Pancreas (tissue), 10 donors: ENCODE measurements at places on chromosomes 5 and 9. TPM values are rescaled to one million over a fixed set of nuclear protein-coding genes. Genes with fewer than 3 reads are reported as not detected.

- DNase-seq, result no peak
These were observed 246.1 kb downstream of the MSX2 start for GRCh38 chr5:174970502-174970901.

Gene SELENOP
- 99.9 TPM for total RNA-seq

DNA sequence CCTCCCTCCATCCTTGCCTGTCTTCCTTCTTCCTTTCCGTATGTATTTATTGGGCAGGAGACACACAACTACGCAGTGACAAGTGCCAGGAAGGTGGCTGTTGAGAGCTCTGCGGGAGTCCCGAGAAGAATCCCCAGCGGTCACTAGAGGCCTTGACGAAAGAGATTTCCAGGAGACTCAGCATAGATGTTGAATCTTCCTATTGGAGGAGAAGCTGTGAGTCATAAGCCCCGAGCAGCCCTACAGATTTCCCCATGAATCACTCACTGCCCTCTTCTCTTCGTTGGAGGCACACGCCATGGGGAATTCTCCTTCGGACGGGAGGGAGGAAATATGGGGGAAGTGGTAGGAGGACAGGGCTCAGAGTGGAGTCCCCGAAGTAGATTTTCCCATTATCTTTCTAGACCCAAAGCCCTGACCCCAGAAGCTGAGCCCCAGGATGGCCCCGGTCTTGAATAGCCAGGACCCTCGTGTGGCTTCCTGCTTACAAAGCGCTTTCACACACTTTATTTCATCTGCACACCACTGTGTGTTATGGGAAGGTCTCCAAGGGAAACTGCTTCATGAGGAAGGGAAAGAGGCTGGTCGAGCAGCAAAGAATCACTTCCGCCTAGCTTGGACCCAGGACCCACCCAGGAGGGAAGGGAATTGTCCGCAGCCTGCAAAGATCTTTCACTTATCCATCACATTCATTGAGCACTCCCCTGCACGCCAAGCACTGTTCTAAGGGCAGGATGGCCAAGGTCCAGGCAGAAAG is 12.7 kb downstream of the DUSP1 start:
- DNase-seq, result no peak

Gene P4HA2
- 52.8 TPM for total RNA-seq

DNA sequence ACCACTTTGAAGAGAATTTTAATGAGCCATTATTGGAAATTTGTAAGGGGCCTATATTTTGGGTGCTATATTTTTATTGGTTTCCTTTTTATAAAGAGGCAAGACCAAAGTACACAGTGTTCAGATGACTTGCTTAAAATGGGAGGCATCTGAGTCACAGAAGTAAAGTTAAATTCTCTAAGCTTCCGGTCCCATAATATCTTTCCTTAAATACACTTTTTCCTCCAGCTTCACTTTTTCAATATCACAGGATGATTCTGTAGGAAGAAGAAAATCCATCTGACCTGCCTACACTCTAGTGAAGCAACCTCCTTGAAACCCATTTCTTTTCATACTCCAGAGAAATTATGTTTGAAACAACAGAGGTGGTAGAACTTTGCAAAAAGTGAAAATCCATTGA is 274.0 kb downstream of the PIK3R1 start:
- no peak for DNase-seq

Gene CCIN
- not detected for total RNA-seq

Gene PDE6A
- total RNA-seq, result not detected

Gene CATSPER3
- 0.74 TPM for total RNA-seq

GRCh38 chr5:135695656-135696313 is 117.0 kb upstream of the CXCL14 start:
- DNase-seq, result no peak

- DNase-seq, result no peak
These were observed 54.2 kb downstream of the KIAA1958 start for GRCh38 chr9:112540800-112541199.

DNA sequence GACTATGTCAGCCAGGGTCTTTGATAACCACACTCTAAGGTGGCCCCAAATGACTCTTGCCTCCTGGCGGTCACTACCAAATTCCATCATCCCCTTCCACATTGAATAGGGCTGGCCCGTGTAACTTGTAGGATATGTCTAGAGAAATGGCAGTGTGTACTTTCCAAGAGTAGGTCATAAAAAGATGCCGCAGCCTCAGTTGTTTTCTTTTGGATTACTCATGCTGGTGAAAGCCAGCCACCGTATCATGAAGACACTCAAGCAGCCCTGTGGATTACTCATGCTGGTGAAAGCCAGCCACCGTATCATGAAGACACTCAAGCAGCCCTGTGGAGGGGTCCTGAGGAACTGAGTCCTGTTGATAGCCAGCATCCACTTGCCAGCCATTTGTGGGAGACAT is 172.0 kb upstream of the TBC1D2 start:
- no peak for DNase-seq

DNA sequence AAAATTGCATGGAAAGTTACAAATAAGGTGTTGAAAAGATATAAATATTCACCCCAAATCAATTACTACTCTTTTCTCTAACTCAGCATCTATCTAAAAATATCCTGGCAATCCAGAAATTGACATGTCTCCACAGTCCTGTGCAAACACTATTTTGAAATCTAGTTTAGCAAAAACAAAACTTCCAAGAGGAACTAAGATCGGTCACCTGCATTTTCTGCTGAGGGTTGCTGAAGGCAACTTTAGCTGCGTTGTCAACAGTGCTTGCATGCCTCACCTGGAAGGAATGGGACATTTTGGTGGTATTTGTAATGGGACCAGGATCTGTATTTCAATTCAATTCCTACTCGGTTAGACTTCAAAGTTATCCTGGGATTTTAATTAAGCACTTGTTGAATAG is 398.3 kb downstream of the NTRK2 start:
- no peak for DNase-seq

- no peak for DNase-seq
These were observed 37.3 kb upstream of the POMT1 start for GRCh38 chr9:131465401-131465800.

GRCh38 chr9:99042620-99043019 is 62.3 kb upstream of the TGFBR1 start:
- DNase-seq, result no peak

Gene SARDH
- 29.3 TPM for total RNA-seq

Gene ORM2
- not detected for total RNA-seq

DNA sequence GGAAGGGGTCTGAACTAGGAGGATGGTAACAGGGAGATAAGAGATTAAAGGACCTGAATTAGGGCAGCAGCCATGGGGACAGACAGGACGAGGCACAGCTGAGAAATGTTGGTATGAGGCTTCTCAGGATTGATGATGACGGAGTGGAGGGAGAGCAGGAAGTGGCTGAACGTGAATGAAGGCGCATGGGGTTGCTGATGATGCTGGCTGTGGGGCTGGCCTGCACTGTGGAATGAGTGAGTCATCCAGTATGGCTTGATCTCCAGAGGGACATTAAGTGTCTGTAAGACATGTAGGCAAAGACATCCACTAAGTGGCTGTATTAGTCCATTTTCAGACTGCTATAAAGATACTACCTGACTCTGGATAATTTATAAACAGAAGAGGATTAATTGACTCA is 256.4 kb downstream of the ICE1 start:
- no peak for DNase-seq

- DNase-seq, result no peak
These were observed 20.8 kb downstream of the DNAI1 start for GRCh38 chr9:34479431-34479866.

Gene SLCO4C1
- total RNA-seq, result 0.65 TPM

GRCh38 chr9:76115982-76116646 is 225.6 kb downstream of the PCSK5 start:
- no peak for DNase-seq

- no peak for DNase-seq
These were observed 33.9 kb upstream of the GABBR2 start for GRCh38 chr9:98742325-98743280.

GRCh38 chr9:7123743-7124142 is 366.0 kb downstream of the KDM4C start:
- no peak for DNase-seq

- DNase-seq, result no peak
These were observed 447.1 kb upstream of the CDH10 start for GRCh38 chr5:25091921-25092320.

Gene MEGF10
- total RNA-seq, result 0.59 TPM
